NCI-H510A (cell line): ENCODE measurements at places on chromosomes 3 and 15.

DNA sequence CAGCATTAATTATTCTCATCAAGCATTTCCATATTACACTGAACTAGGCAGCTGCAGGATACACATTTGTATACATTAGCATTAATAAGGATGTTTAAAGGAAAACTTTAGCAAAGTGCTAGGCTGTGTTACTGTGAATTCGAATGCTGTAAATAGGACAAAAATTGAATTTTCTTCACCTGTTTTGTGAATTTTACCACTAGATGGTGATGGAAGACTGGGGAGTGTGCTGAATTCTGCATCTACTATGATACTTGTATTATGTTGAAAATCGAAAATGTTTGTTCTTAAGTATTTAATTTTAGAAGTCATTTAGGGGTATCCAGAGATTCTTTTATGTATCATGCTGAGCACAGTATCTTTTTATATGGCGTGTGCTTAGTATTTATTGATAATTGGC, 12.3 kb upstream of the P2RY14 start:
- no peak for DNase-seq

DNA sequence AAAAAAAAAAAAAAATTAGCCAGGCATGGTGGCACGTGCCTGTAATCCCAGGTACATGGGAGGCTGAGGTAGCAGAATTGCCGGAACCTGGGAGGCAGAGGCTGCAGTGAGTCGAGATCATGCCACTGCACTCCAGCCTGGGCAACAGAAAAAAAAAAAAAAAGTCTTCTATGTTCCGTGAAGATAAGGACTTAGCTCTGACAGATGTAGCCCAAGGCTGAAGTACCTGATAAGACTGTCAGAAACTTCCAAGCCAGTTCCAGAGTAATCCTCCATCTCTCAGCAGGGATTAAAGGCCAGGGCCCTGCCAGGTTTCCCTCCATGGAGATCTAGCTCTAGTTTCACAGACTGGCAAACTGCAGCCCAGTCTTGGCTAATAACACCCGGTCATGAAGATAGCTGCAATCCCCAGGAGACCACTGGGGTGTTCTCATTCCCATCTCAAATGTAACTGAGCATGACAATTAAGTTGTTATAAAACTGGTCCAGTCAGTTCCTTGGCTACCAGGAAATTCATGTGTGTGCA, 8.5 kb downstream of the CDCP1 start:
- DNase-seq: no peak

- no peak for DNase-seq
Measured at GRCh38 chr3:105387122-105387751, 20.5 kb downstream of the ALCAM start.

- no peak for DNase-seq
Measured at GRCh38 chr3:42591811-42592210, 1.2 kb downstream of the SS18L2 start.

DNA sequence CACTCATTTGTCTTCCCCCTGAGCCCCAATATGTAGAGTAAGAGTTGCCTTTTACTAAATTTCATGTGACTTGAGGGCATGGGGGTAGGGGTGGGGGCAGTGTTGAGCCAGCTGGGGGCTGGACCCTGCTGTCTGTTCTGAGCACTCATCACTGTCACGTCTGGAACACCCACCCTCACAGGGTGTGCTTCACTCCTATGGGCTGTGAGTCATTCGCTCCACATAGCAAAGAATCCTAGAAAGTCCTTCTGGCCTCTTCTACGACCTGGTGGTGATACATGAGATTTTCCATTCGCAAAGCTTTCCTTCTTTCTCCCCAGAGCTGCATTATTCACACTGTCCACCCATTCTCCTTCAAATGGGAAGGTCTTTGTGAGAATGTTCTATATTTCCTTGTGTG, 43.6 kb upstream of the MGLL start:
- no peak for DNase-seq

DNA sequence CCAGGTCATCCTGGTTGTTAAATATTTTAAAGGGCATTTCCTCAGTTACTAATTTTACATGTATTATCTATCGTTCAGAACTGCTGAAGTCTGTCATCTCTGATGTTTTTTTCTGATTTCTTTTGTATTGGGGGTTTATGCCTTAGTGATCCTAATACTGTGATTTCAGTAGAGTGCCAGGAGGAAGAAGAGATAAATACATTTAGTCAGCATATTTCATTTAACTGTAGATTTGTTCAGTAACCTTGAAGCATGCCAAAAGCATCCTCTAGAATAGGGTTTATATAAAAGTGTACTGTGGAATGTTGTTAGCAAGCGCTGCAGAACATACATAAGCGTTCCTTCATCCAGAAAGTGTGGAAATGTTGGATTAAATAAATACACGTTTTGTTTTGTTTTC, 342.3 kb upstream of the DPPA4 start:
- DNase-seq: no peak

- DNase-seq: no peak
Measured at GRCh38 chr3:167095976-167096375, 284.1 kb downstream of the ZBBX start.

DNA sequence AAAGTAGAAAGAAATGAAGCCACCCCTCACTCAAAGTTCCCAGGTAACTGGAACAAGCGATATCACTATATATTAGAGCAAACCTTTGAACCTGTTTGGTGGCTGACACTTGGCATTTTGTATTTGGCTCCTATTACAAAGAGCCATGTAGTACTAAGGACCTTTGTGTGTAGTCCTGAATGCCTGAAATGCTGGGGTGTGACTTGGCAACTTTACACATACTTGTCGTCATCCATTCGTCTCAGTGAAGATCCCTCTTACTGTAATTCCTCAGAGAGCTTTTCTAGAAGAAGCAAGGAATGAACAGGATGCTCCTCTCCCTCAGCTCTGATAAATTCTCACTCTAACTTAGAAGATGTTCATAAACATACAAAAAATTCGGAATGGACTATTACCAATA, 216.1 kb upstream of the CDIN1 start:
- no peak for DNase-seq

DNA sequence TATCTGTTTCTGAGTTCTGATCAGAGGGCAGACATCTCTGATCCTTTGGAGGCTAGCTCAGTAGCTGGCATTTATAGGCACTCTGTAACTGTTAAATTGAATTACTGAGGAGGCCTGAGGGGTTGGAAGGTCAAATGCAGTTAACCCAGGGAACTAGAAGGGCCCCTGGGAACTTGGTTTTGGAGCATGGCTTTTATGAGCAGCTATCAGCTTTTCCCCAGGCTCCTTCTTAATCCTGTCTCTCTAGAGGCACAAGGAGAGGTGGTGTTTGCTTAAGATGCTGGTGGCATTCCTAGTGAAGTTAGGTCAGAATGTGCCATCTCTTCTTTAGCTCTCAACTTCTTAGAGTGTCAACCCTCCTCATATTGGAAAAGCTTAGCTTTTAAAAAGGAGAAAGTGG, 128.9 kb downstream of the LPP start:
- DNase-seq: no peak

GRCh38 chr3:107681396-107681795, 158.6 kb downstream of the BBX start:
- DNase-seq: no peak

DNA sequence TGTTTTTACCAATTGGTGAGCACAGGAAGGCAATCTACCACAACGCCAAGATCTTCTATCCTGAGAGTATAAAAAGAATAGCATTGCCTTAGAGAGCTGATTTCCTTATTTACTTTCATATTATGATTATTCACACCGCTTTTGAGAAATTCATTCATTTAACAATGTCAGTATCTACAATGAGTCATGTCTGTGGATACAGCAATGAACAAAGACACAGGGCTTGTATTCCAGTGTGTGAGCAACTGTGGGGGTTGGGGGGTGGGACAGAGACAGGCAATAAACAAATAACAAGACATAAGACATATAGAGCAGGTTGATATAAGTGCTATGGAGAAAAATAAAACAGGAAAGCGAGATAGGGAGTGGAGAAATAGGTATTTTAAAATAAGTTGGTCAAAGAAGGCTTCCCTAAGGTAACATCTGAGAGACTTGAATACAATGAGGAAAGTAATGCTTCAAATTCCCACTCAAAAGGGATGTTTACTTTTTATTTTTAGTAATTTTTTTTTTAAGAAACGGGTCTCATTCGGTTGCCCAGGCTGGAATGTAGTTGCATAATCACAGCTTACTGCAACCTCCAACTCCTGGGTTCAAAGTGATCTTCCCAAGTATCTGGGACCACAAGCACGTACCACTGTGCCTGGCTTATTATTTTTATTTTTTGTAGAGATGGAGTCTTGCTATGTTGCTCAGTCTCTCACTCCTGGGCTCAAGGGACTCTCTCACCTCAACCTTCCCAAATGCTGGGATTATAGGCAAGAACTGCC, 45.7 kb downstream of the PGBD4 start:
- no peak for DNase-seq

DNA sequence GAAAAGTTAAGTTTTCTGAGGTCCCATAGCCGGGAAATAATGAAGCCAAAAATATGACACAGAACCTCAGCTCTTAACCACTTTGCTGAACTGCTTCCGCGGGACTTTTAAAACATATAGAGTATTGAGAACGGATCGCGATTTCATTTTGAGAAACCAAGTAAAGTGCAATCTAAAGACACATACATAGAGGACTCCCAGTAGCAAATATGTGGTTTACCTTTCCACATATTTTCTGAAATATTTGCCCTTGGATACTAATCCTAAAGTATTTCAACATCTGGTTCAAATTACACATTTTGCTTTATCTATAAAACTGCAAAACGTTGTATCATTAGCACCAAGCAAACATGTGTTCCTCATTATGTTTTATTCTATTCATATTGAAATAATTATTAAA, 776.5 kb downstream of the ROBO2 start:
- no peak for DNase-seq

DNA sequence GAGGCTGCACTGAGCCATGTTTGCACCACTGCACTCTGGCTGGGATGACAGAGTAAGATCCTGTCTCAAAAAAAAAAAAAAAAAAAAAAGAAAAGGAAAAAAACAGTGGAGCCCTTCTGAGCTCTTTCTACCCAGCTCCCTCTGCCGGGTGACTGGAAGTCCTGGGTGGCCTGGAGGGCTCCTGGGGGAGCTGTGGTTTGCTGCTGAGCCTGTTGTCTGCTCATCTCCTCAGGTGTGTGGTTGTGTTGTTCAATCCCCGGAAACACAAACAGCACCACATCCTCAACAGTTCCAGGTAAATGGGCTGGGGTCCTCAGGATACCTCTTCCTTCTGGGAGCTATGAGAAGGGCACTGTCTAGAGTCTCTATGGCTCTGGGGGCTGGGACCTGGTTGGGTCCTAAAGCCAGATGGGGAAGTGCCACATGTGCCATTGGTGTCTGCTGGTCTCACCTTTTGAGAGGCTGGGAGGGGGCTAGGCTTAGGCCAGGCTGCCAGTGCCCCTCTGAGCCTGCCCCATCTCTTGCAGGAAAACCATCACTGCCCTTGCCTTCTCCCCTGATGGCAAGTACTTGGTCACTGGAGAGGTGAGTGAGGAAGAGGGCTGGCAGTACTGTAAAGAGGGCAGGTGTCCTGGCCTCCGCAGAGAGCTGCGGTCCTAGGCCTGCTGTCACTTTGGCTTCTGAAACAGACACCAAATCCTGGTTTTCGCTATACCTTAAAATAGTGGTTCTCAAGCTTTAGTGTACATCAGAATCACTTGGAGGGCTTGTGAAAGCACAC, 17.1 kb upstream of the JMJD7 start:
- DNase-seq: no peak

- no peak for DNase-seq
Measured at GRCh38 chr3:17752436-17752835, 10.0 kb upstream of the TBC1D5 start.

DNA sequence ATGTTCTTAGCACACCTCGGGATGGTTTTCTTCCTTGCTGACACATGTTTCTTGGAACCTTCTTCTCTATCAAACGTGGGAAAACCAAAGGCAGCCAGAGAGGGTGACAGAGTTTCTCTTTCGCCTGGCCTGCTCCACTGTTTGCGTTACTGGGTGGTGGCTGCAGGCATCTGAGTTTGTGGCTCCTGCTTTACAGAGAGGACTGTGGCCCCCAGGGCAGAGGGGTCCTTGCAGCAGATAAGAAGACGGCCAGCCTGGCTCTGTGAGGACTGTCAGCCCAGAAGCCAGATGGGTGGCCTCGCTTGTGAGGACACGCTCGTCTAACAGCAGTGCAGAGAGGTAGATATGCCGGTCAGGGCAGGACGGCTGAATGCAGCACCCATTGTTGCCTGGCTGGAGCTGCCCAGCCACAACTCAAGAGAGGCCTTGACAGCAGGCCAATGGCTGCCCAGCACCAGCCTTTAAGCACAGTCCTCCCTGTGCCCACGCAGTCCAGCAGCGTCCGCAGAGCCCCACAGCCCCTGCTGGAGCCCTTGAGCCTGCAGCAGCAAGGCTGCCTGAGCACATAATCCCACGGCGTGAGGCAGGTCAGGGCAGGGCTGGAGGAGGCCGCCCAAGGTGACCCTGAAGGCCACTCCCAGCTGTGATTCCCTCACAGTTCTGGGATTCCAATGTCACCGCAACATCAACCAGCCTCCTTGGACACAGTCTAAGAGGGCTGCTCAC, 15.0 kb upstream of the SPTBN5 start:
- DNase-seq: no peak

GRCh38 chr3:59774000-59774399, 724.2 kb upstream of the CFAP20DC start:
- DNase-seq: no peak

DNA sequence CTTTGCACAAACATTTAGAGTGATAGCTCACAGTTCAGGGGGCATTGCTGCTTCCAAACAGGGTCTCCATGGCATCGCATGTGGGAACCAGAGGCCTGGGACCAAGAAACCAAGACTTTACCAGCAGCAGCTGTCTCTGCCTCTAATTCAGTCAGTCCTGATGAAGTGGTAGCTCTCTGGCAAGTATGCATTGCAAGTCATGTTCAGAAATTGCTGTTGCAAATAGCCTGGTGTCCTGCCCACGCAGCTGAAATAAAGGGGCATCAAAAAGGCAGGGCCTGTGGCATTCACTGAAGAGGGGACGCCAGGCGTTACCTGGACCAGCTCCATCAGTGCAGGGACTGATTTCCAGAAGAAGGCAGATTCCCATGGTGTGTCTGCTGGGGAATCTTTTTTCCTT, 121.3 kb downstream of the CD47 start:
- DNase-seq: no peak

DNA sequence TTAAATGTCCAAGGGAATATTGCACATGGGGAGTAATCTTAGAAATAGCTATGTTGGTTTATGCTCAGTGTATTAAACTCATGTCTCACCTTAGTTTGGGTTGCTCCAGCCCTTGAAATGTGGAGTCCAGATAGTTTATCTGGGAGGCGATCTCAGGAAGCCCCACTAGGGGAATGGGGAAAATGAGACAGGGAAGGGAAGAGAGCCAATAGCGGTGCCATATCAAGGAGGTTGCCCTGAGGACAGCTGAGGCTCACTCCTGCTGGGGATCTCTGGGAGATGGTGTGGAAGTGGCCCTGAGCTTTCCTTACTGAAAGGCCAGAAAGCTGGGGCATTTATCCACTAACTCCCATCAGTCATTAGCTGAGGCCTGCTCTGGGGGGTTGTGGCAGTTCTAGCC, 43.3 kb upstream of the POLR2M start:
- DNase-seq: no peak

GRCh38 chr3:37668431-37668817, 193.3 kb upstream of the CTDSPL start:
- no peak for DNase-seq

GRCh38 chr15:100645671-100646070, 43.3 kb downstream of the ASB7 start:
- no peak for DNase-seq

GRCh38 chr3:185242642-185243041, 11.2 kb downstream of the EHHADH start:
- DNase-seq: no peak

GRCh38 chr15:90807074-90807785, 61.2 kb upstream of the FURIN start:
- DNase-seq: no peak
